ENCODE measurements at places on chromosomes 1 and 21.

GRCh38 chr1:170494369-170494768, 37.6 kb upstream of the GORAB start:
- no peak for DNase-seq

DNA sequence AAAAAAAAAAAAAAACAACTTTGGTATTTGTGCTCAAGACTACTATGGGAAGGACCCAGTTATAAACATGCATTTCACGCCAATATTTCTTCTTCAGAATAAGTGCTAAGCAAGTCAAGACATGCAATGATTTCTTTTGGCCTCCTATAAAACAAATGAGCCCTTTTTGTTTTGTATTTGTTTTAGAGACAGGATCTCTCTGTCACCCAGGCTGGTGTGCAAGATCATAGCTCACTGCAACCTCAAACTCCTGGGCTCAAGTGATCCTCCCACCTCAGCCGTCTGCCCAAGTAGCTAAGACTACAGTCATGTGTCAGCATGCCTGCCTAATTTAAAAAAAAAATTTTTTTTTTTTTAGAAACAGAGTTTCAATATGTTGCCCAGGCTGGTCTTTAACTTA, 348.7 kb downstream of the PCP4 start:
- DNase-seq: no peak

DNA sequence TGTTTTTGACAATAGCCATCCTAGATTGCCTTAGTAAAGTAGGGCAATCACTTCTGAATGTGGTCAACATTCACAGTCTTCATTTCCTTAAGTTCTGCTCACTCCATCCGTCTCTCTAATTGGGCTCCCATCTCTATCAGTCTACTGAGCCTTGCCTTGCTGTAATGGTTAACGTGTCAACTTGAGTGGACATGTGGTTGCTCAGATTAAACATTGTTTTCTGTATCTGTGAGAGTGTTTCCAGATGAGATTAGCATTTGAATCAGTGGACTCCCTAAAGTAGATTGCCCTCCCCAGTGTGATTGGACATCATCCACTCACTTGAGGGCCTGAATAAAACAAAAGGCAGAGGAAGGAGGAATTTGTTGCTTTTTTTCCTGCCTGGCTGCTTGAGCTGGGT, 26.4 kb downstream of the C1orf216 start:
- no peak for DNase-seq

DNA sequence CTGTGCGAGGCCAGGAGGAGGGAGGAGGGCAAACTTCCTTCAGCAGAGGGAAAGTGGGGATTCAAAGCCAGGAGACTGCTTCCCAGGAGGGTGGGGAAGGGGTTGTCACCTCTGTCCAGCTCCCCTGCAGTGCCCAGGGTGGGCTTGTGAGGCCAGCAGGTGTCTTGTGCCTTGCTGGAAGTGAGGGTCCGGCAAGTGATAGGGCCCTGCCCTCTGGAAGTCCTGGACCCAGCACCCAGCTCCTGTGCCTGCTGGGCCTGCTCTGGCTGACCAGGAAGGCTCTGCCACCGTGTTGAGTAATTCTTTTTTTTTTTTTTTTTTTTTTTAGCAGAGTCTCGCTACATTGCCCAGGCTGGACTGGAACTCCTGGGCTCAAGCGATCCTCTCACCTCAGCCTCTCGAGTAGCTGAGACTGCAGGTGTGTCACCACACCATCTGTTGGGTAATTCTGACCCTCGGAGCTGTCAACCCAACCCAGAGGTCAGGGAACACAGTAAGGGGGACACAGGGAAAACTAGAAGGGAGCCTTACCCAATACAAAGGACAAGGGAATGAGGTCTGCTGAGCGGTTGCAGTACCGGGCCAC, 1.0 kb downstream of the BEST4 start:
- no peak for DNase-seq

GRCh38 chr1:56256153-56257000, 323.0 kb downstream of the PLPP3 start:
- no peak for DNase-seq

DNA sequence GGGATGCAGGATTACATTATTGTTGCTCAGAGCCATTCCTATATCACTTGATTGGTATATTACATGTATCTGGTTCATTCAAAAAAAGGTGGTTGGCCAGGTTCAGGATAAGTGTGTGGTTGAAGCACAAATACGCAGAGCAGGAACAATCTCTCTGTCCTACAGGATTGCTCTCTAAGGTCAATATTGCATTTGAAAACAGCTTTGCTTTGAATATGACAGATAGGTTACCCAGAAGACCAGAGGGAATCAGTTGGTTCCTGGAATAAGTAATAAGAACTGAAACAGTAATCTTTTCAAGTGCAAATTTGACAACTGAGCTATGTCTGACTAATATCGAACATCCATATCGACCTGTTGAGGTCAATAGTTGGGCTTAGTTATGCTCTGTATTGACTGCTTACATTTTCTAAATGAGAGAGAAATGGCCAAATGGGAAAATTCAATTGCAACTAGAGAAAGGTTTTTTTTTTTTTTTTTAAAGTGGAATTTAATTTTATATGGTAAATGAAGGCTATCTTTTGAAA, 176.8 kb downstream of the ATP6V1G3 start:
- DNase-seq: no peak

DNA sequence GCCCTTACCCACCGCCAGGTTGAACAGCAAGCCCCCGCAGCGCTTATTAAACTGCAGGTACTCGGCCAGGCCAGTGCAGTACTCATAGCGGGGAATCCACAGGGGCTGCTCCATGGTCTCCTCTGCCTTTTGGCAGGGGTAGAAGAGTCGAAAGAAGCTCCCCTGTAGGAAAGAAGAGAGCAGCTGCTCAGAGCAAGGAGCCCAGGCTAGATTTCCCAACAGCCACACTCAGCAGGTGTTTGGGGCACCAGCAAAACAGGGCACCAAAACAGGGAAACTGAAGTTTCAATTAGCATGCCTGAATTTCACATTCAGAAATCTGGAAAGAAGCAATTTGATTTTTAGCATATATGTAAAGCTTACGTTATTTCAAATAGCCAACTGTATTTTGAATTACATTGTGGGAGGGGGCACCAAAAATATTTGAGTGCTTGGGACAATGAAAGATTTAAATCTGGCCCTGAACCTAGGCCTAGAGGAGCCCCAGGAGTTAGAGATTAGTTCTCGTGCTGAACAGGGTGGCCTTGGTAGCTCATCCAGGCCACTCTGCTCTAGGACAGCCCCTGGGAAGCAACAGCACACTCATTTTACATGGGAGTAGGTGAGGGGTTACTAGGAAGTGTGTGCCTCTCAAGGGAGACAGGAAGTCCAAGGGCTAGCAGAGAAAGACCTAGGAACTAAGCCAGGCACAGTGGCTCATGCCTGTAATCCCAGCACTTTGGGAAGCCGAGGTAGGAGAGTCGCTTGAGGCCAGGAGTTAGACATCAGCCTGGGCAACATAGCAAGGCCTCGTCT, 8.2 kb downstream of the PAFAH2 start:
- no peak for DNase-seq

GRCh38 chr1:180620581-180620980, 11.2 kb upstream of the XPR1 start:
- DNase-seq: no peak

DNA sequence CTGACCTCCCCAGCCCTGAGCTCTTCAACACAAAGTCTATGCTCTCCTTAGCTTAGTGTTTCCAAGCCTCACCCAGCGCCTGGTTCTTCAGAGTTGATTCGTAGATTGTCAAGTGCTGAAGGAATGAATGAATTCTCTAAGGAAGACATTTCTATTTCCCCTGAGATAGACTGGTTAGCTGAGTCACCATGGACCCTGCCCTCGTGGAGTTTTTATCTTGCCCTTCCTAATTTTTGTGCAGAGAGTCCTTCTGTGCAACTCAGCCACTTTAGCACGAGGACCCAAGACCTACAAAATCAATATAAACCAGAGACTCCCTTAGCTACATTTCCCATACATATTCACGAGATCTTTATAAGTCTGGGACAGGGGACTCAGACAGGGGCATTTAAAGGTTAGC, 2.6 kb upstream of the CD244 start:
- DNase-seq: no peak

- no peak for DNase-seq
Observed at GRCh38 chr21:14071902-14072734, 138.6 kb downstream of the LIPI start.

DNA sequence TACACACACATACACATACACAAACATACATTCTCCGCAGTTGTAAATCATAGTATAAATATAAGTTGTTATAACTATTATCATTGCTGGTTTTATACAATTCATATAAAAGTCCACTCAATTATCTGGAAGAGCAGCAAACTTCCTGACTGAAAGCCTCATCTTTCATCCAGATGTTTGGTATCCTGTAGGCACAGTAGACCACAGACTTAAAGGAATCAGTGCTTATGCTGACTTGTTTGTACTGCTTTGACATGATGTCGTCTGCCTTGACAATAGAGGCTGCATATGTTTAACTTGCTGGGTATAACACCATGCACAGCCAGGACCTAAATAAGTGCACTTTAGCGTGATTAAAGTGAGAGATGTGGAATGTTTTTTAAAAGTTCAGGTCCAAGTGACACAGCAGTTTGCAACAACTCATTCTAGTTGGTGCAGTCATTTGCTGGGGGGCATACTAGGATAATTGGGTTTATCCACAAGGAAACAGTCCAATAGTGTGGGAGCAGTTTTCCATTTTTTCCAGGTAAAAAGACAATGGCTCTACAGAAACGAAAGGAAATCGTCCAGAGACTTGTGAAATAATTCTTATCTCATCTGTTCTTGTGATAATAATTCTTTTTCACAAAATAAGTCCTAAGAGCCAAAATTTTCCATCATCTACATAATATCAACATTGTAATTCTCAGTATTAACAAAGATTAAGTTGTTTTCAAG, 110.3 kb upstream of the TSPAN2 start:
- DNase-seq: no peak

DNA sequence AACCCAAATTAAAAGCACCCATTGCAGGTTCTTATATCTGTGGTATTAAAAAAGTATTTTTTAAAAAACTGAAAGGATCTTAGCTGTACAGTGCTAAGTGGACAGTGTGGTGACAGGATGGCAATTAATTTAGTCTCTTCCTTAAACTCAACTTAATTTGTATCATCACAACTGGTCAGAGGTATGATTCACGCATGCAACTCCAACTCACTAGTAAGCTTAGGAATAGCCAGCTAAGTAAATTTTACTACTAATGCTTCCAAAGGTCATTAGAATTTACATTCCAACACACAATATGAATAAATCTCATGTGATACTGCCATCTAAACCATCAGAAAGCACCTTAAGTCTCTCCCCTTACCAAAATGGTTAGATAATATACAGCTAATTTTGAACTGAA, 35.4 kb downstream of the ENAH start:
- no peak for DNase-seq

DNA sequence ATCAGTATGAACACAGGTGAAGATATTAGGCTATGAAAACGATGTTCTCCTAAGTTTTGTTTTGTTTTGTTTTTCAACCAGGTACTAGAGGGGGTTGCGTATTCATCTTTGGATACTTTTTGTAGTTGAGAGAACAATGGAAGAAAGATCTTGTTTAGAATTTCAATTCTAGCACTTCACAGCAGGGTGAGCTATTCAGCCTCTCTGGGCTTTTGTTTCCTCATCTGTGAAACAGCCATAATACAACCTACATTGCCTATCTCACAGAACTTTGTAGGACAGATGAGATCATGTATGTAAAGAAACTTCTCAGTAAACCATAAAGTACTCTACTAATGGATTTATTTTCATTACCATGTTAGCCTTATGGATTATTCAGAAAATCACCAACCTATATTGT, 199.5 kb downstream of the GPATCH2 start:
- no peak for DNase-seq

DNA sequence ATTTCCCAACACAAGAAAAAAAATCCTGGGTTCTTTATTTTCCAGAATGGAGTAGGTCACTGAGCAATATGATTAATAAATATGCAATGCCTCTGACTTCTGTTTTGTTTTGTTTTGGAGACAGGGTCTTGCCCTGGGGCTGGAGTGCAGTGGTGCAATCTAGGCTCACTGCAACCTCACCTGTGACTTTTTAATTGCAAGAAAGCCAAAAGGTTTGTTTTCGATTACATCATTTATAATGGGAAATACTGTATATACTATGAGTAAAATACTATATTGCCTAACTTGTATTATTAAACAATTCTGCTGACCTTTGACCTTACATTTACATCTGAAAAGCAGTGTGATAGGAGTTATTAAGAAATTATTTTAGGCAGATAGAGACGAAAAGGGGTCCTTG, 11.6 kb upstream of the CD46 start:
- DNase-seq: no peak

GRCh38 chr1:17723684-17724083, 31.4 kb upstream of the ACTL8 start:
- DNase-seq: no peak

GRCh38 chr21:41396558-41397075, 29.4 kb upstream of the MX1 start:
- DNase-seq: no peak

DNA sequence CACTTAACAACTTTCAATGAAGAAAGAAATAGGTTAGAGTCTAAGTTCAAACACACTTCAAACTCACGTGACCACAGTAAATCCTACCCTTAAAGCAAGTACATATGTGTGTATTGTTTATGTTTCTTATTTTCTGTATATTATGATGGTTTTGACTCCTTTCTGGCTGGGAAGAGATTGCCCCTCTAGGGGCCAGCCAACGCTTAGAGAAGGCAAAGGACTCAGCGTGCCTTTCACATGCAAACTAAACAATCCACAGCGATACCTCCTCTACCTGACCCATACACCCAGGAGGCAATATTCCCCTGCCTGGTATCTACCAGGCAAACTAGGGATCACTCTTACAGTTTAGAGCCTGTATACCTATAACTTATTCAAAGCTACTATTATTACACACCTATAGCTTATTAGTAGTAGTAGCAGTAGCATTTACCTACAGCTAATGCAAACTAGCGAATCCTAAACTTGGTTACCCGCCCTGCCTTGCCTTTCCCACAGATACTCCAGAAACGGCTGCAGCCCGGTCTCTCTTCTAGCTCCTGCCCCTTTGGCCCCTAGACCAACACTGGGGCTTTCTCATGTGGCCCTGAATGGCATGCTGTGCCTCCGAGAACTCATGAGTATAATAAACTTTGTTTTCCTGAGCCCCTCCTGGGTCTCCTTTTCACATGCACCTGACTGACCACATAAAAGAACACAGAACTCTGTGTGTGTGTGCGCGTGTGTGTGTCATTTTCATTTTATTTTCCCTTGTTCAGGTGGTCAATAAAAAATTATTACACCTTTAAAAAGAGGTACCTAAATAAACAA, 14.0 kb downstream of the NRIP1 start:
- DNase-seq: no peak

Measured in stimulated activated CD8-positive, alpha-beta memory T cell treated with anti-CD3 and anti-CD28 coated beads, Interleukin-15, amount 100 ng/mL, for 1 hour (primary cell).